GM12864 (cell line): ENCODE measurements at places on chromosomes 4 and X.

DNA sequence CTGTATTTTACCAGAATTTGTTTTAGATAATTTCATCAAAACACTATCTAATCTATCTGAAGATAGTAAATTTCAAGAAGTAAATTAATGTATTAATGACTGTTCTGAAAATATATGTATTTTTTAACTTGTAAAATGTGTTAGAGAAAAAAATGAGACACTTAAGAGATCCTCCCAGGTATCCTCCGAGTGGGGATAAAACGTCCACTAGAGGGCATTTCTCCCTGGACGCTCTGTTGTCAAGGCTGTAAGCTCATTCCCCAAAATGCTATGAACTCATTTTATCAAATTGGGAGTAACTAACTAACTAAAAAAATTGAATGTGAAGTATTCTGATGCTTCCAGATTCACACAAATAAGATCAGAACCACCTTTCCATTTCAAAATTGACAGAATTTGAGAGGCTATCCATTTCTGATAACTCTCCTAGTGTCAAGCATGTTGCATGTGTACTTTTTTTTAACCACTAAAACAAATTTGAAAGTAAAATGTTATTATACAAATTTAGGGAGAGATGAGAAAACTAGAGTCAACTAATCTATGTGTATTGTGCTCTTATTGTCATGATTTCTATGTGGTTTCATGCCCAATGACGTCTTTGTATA, 337.3 kb upstream of the HS3ST1 start:
- peak; percentile 13 for DNase-seq

DNA sequence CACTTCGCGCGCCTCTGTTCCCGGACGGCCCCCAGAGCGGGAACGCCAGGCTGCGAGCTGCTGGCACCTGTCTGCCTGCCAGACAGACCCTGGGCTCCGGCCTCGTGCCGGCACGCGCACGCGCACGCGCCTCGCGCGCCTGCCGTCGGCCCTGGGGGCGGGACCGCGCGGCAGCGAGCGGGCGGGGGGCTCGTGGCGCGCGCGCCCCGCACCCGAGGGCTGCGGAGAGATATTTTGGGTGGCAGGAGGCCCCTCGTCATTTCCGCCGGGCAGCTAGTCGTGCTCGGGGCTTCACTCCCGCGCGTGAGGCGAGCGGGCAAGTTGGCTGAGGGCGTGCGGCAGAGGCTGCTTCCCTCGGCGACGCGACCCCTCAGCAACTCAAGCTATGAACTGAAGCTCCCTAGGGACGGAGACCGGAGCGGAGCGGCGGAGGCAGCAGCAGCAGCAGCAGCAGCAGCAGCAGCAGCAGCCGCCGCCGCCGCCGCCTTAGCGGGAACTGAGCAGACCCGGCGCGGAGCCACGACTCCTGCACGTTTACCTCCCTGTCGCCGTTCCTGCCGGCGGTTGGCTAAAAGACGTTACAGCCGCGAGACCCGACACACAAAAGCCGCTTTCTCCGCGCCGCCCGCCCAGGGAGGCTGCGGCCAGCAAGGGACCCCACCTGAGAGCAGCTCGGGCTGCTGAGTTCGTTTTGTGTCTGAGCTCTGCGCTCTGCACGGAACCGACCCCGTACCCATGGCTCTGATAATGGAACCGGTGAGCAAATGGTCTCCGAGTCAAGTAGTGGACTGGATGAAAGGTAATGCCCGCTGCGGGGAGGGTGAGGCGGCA, at the start of gene CNKSR2:
Gene CNKSR2 (plus strand): TSS at position 256 of the 831 bp plus-strand sequence. CDS start 480 bp downstream, at position 736.
- DNase-seq: no peak

DNA sequence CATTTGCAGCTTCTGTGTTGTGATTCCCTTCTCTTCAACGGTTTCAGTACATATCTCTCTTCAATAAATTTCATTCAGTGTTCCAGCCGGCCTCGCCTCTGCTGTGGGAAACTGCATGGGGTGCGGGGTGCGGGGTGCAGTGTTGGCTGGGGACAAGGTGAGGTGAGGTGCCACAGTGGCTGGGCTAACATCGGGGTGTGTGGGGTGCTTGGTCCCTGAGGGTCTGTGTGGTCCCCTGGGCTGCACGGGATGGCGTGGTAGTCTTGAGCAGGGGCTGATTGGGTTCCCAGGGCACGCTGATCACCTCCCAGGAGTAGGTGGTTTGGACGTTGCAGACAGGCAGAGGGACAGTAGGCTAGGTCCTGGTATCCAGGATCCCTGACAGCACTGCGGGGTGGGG, 2.7 kb downstream of the PNMA6A start:
- no peak for DNase-seq

DNA sequence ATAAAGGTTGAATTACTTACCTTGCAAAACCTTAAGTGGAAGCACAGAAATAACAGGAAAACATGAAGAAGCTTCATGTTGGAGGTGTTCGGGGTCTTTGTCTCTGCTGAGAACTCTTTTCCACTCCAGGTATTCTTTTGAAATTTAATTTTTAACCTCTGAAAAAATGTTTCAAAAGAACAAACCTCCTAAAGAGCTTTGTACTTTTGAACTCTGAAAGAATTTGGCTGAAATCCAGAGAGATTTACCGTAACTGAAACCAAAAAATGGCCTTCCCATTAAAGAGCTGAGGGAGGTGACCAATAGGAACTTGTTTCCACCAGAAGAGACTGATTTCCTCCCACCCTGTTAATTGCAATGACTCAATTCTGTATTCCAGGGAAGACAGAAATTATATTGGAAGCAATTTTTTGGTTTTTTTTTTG, at the start of gene CFI:
Gene CFI (minus strand): TSS at position 105 of the 425 bp plus-strand sequence. CDS start 28 bp downstream, at position 77.
- no peak for DNase-seq

GRCh38 chr4:173990126-173990868, 293.2 kb downstream of the FBXO8 start:
- DNase-seq: no peak

DNA sequence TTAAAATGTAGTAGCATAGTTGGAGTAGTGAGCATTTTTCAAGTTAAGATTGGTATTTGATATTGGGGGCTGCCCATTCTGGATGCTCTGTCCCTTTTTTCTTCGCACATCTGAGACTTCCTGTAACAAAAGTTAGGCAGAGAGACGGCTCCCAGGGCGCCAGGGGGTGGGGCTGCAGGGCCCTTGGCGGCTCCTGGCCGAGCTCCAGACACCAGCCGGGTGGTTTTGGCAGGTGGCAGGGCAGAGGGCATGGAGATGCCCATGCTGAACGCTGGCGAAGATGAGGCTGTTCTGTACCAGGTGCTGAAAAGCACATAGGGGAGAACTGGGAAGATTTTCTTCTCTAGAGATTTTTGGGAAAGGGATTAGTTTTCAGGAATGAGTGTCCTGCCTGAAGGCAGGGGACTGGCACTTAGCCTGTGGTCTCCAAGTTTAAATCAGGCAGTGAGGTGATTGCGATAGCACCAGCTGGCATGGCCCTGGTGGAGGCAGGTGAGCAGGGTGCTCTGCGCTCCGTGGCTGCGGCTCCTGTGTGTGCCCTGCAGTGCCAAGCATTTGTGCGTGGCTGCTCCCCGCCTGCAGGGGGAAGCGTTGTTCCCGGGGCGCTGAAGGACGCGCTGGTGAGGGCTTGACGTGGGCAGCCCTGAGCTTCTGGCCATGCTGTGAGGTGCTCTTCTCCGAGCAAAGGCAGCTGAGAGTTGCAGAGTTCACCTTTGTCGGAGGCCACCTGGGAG, 23.6 kb upstream of the HGFAC start:
- DNase-seq: no peak
